ENCODE measurements at places on chromosomes 11 and 22. TPM values are rescaled to one million over a fixed set of nuclear protein-coding genes. Genes with fewer than 3 reads are reported as not detected.

Gene SOX6
- total RNA-seq = 23.8 TPM

Gene HBB
- total RNA-seq = not detected

- DNase-seq = no peak
Measured at GRCh38 chr11:64842851-64843685, 1.4 kb downstream of the CDC42BPG start.

DNA sequence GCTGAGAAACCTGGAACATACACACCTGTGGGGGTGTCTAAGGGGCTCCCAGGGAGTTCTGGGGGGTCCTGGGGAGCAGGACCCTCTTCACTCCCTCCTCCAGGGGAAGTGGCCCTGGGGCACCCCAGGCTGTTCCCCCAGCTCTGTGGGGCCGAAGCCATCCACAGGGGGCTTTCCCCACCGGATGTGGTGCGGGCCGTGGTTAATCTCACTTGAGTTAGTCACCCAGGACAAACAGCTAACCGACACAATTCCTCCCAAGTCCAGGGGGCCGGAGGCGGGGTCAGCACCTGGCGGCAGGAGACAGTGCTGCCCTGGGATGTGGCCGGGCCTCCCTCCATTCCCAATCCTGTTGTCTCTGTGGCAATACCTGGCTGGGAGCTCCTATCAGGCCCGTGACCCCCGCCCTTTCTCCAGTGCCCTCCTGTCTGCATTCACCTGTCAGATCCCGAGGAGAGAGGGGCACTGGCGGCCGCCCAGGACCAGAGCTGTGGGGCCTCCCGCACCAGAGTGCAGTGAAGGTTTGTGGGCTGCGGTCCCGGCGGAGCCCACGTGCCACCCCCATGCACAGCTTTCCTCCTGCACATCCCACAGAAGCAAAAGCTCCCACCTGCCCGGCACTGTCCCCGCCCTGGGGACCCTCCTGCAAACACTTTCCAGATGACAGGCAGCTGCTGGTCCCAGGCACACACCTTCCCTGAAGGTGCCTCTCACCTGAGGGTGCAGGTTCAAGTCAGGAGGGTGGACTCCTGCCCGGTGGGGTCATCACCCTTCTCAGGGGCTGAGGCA, 5.2 kb upstream of the MUC5AC start:
- DNase-seq = no peak

- peak; percentile 33 for DNase-seq
Measured at GRCh38 chr11:94741022-94741679, 27.0 kb upstream of the AMOTL1 start.

DNA sequence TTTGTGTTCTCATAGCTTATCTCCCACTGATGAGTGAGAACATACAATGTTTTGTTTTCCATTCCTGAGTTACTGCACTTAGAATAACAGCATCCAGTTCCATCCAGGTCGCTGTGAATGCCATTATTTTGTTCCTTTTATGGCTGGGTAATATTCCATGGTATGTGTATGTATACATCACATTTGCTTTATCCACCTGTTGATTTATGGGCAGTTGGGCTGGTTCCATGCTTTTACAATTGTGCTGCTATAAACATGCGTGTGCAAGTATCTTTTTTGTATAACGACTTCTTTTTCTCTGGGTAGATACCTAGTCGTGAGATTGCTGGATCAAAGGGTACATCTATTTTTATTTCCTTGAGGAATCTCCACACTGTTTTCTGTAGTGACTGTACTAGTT, 74.8 kb downstream of the ZNF280B start:
- DNase-seq = no peak

GRCh38 chr11:58391879-58392278, 14.8 kb downstream of the OR5B3 start:
- no peak for DNase-seq

DNA sequence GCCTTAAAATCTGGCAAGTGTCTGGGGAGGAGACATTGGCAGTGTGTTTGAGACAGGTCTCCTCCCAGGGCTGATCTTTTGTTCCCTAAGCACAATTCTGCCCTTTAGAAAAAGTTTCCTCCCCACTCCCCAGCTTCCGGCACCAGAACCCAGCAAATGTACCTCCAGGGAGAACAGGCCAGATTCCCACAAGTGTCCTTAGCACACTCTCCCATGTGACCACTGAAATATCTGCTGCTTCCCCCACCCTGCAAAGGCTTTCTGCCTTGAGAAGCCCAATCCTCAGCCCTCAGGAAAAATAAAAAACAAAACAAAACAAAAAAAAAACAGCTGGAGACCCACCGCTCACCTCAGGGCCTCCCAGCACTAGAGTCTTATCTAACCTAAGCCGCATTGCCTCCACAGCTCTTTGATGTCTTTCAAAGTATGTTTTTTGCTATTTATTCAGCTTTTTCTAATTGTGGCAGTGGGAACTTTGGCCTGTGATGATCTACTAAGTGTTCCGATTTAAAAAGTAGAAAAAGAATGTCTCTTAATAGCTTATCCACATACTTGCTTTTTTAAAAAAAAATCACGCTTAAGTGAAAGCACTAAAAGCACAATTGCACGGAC, 29.0 kb upstream of the FBLN1 start:
- DNase-seq = no peak
